ENCODE measurements at places on chromosomes 2 and 18. TPM values are rescaled to one million over a fixed set of nuclear protein-coding genes. Genes with fewer than 3 reads are reported as not detected.

ZNF24 gene
- 49.1 TPM for total RNA-seq

PROKR1 gene
- 0.07 TPM for total RNA-seq

THSD7B gene
- 0.05 TPM for total RNA-seq

PTH2R gene
- not detected for total RNA-seq

AQP12B gene
- 9.6 TPM for total RNA-seq

Data from colonic mucosa (tissue), 4 donors.